ENCODE measurements at places on chromosomes 2 and 18.

- DNase-seq: no peak
These were observed 26.9 kb upstream of the KCTD1 start for GRCh38 chr18:26574958-26575864.

GRCh38 chr2:241391892-241392665 is 36.0 kb downstream of the FARP2 start:
- no peak for DNase-seq

- no peak for DNase-seq
These were observed 69.6 kb downstream of the THNSL2 start for GRCh38 chr2:88239781-88240180.

DNA sequence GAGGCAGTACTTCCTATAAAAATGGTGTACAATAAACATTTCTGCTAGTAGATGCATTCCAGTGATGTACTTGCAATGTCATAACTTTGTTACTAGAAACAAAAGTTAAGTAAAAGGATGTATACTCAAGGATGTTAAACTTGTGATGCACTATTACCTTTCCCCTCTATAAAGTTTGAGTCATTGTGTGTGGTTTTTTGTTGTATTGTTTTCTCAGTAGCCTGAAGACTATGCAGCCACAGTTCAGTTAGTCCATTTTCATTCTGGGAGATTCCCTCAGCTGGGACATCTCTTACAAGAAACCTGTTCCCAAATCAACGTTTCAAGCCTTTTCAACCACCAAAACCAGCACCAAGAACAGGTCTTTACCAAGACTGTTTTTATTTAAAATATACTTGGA is 5.6 kb downstream of the ATP5MC3 start:
- no peak for DNase-seq

- DNase-seq: no peak
These were observed 24.3 kb upstream of the KLHL29 start for GRCh38 chr2:23360571-23361125.

GRCh38 chr18:22088029-22088428 is 81.4 kb upstream of the GATA6 start:
- no peak for DNase-seq

DNA sequence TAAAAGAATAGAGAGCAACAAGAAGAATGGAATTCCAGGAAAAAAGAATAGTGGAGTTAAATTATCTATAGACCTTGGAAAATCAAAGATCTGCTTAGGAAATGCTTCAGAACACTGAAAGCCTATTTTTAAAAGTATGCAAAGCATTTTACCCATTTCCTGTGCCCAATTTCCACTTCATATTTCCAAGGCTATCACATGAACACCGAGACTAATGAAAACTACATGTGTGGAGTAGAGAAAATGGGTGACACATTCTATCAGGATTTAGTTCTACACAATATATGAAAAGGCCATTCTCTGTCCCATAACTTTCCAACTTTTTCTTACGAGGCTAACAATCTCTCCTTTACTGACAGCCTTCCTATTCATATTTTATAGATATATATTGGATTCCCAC is 279.4 kb downstream of the CCDC178 start:
- DNase-seq: no peak

DNA sequence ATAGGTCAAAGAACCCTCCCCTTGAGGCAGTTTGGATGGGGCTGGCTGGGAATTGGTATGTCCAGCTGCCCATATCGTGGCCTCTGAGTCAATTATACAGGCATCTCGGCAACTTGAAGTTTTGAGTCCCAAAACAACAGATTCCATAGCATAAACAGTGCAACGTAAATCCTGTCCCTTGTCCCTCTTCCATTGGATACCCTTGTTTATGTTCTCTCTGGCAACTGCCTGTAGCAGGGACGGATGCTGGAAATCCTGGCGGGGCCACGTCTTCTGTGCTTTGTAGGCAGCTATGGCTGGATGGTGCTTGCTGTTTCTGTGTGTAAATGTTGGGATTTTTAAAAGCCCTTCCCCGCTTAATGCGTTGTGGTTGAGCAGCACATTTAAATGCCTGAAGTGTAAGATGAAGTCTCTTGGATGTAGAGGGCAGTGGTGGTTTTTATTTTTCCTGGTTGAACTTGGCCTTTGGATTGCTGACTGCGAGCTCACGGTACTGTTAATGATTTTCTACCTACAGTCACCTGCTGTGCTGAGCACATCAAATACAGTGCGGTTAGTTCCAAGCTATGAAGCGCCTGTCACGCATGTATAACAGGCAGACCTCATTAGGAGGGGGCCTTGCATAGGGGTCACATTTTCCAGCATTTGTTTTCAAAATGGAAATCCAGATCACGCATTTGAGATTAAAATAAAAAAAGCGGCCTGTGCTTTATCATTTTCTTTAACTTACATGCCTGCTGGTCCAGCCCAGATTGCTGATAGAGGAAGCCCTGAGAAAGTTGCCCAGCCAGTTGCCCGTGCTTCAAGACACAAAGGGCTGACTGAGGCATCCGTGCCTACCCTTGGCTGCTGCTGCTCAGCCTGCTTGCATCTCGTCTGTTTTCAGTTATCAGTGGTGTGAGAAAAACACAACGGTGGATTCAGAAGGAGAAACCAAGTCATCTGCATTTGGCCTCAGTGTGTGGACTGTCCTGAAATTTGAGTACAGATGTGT is 84.7 kb downstream of the NEDD4L start:
- DNase-seq: no peak

GRCh38 chr18:9792565-9793245 is 84.6 kb downstream of the RAB31 start:
- DNase-seq: peak; percentile 50

GRCh38 chr2:10863837-10864236 is 47.9 kb upstream of the KCNF1 start:
- DNase-seq: no peak

- no peak for DNase-seq
These were observed 20.2 kb downstream of the ZNF516 start for GRCh38 chr18:76474824-76475223.

GRCh38 chr18:36672437-36673344 is 156.1 kb downstream of the TPGS2 start:
- no peak for DNase-seq

DNA sequence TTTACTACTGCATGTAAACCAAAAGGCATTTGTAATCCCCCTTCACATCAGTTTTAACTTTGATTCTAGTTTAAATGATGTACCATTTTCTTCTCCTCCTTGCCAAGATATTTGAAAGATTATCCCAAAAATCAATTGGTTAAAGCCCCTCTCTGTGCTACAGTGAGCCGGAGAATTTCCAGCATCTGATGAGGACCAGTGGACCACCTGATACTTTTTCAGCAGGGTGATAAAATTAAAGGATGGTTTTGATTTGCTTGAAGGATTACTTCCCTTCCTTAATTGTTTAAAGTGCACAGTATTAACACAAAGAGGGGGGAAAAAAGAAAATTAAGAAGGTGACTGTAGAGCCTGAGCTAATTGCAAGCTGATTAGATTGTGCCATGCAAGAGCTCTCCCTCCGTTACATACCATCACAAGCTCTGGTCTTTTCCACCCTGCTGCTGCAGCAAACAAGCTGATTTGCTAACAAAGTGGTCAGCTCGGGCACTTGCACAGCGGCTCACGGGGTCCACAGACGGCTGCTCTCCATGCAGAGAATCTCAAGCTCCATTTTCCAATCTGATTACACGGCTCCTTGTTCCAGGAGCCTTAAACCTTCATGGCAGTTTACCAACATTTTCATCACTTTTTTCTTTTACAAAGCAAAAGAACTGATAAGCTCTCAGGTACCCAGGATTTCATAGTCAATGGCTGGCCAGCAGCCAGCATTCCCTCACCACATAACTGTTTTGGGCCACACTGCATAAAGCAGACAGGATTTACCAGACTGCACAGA is 22.1 kb downstream of the FIGN start:
- DNase-seq: no peak

GRCh38 chr2:150806336-150806735 is 318.9 kb upstream of the RND3 start:
- DNase-seq: no peak

GRCh38 chr18:12011957-12012549 is 30.7 kb downstream of the IMPA2 start:
- no peak for DNase-seq

GRCh38 chr2:235303499-235304291 is 190.1 kb upstream of the AGAP1 start:
- no peak for DNase-seq

DNA sequence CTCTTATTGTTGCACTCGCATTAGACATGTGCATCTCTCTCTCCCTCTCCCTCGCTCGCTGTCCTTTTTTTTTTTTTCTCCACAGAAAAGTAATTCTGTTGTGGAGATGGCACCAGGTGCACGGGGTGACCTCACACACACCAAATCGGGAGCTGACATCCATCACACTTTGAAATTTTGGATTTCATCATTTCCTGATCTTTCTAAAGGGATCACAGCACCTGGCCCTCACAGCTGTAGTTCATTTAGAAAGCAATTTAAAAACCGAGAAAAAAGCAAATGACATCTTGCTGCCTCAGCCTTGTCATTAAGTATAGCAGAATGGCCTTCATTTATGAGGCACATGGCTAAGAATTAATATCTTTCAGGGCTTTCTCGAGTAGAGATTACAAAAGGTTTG is 717.2 kb downstream of the RNF144A start:
- no peak for DNase-seq

DNA sequence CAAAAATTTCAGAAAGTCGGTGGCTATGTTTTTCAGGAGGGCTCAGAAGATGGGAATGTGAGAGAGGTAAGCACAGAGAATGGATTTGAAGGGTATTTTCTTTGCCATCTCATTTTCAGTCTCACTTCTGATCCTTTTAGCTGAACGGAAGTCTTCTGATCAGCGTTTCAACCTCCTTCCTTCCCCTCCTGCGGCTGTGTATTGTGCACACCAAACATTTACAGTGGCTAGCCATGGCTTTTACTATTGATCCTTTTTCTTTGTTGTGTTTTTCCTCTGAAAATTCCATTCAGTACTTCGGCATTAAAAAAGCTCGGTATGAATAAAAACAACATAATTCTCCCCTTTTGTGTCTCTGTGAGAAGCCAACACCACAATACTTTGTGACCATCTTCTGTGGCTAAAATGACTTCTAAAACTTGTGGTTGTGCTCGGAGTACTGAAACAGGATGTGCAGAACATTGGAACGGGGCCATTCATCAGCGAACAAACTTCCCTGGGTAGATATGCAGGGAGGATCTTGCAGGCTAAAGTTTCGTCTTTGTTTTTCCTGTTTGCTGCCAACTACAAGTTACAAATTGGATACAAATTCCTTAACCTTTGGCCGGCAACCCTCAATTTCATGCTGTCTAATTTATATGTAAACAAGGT is 260.8 kb upstream of the FAM98A start:
- no peak for DNase-seq

DNA sequence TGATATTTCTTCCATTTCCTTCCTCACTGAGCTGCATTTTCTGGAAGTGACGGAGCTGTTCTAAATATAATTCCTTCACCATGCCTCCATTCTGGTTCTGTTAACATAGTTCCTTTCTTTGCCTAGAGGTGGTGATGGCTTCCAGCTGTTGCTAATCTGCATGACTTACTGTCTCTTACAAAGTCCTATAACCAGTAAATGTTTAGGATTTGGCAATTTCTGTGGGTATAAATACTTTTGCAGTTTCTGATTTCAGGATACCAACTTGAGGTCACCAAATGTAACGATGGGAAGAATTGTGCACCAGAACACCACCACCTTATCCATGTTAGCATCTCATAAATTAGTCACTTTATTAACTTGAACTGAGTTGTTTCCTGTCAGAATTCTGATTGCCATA is 101.7 kb upstream of the FN1 start:
- DNase-seq: no peak

GRCh38 chr2:139296672-139297209 is 516.6 kb upstream of the NXPH2 start:
- no peak for DNase-seq

DNA sequence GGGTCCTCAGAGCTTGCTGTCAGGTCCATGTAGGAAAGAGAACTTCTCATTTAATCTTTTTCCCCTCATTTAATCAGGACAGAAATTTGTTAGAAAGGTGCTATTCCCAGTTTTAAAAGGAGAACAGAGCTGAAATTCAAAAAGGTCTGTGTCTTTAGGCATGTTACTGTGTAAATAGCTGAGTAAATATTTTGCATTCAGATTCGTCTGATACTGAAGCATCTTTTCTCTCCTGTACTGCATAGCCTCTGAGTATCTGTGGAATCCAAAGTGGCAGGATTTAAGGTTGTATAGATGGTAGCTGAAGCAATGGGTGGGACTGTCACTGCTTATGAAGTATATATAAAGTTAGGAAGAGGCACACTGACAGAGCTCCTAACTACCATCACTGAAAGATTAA is 9.0 kb downstream of the PTPN4 start:
- DNase-seq: no peak

DNA sequence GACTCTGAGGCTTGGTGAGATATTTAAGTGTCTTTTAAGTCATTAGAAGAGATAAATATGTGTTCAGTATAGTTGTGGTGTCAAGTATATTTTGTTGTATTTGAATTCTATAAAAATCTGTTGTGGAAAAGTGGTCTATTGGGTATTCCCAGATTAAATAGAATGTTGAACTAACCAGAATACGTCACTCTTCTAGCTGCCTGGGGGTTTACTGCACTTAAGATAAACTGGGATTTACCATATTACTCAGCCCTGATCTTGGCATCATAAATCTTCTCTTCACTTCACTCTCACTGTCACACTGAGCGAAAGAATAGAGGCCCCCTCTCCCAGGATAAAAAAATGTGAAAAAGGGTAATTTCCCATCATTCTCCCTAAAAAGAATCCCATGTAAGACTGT is 129.8 kb downstream of the BCL2 start:
- no peak for DNase-seq

DNA sequence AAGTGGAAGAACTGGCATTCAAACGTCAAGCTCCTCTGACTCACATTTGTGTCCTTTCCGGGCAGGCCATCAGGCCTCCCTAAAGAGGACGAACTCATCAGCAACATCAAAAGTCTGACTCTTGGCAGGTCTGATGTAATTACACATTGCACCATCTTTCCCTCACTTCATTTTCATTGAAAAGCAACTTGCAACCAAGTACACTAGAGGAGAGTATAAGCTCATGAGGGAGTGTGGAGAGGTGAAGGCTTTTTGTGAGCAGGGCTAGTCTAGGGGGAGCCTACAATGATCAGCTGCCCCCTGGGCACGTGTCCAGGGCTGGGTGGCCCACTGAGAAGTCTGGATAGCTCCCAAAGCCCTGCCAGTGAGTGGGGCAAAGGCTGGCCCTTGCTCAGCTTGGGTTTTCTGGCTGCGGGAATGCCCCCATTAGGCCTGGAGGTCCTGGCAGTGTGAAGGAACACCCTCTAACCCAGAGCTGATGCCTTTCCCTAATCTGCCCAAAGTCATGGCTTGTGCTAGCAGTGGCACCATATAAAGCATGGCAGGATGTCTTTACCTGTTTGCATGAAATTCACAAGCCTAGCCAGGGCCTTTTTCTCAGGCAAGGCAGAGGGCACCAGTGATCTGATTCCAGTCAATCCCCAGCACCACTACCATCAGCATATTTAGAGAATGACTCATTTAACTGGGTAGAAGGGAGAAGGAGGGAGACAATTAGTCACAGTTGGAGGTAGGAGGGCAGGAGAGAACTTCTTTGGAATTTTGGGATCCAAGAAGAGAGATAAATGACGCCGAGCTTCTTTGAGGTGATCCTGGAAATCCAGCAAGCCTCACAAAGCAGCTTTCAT is 8.5 kb upstream of the DAW1 start:
- DNase-seq: no peak

Measured in stimulated activated naive CD8-positive, alpha-beta T cell treated with anti-CD3 and anti-CD28 coated beads, Interleukin-15, amount 100 ng/mL, for 72 hours (primary cell).